ENCODE measurements at places on chromosomes 16 and 17.

DNA sequence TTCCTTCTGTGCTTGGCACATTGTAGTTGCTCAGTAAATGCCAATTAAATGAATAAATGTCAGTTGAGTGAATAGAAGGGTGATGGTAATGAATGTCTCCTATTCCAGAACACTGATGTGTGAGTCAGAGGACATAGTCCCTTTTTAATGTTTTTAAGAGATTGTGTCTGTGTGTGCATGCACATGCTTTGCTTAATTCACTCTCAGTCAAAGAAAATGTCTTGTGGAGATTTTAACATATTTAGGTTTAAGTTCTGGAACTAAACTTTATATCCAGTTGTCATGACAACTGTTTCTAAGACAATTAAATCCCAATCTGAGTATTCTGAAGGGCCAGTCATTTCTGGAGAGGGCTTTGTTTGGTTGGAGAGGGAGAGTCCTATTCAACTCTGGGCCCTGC lies 255.3 kb upstream of the CDH11 start:
- no peak for DNase-seq

DNA sequence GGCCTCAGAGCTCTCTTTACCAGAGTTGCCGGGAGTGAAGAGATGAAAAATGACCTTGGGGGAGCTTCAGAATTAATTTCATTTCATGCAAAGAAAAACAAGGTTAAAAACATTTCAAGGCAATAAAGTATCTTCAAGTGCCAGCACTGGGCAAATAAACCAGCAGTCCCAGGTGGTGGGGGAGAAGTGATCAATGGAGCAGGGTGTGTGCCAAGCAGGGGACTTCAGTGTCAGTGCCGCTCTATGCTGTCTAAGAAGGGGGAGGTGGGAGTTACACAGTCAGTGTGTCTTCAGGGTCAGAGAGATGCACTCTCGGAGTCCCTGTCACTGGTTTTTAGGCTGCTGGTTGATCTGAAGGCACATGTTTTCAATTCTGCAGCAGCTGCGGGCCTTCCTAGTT lies 57.2 kb upstream of the MGAT5B start:
- DNase-seq: no peak

- no peak for DNase-seq
These were observed 711.6 kb downstream of the CDH11 start for GRCh38 chr16:64410306-64410705.

DNA sequence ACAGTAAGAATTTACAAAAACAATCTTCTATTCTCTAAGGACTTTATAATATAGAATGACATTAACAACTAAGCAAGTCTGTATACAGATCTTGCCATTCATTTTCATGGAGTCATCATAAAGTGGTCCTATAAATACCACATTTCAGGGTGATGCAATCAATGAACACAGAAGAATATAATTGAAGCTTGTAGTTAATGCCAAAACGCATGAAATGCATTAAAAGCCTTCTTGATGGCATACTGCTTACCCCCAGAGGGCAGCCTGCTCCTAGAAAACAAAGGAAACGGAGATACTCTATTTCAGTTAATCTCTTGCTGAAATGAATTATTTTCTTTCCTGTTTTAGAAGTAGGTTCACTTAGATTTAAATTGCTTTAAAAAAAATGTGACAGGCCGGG lies 45.2 kb upstream of the STAC2 start:
- DNase-seq: no peak

DNA sequence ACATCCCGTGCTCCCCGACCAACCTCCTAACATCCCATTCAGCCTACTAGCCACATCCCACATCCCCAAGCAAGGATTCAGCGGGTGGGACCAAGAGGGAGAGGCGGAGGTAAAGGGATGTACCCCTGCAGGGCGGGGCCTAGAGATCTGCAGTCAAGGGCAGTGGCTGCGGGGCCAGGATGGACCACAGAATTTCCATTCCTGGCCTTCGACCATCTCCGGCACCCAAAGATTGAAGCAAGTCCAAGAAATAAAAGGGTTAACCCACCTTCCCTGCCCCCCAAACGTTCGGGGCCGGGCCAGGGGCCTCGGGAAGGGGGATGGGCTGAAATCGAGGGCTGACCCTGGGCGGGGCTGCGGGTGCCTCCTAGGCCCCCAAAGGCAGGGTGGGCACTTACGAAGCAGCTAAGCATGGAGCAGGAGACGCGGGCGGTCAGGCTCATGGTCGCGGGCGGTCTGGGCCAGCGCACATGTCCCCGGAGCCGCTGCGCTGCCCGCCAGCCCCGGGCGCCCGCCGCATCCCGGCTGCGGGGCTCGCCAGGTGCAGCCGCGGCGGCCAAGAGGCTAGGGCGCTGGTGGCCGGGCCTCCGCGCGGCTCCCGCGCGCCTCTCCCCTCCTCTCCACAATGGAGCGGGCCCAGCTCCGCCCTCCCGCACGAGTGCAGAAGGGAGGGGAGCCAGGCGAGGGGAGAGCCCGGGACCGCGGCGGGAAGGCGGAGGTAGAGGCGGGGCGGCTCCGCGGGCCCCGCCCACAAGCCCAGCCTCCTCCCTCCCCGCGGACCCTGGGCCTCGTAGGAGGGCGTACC lies at the start of gene MTMR4:
TSS of gene MTMR4 (minus strand) at position 674 of the 805 bp plus-strand sequence. CDS start at position 443, 231 bp downstream.
- DNase-seq: no peak

DNA sequence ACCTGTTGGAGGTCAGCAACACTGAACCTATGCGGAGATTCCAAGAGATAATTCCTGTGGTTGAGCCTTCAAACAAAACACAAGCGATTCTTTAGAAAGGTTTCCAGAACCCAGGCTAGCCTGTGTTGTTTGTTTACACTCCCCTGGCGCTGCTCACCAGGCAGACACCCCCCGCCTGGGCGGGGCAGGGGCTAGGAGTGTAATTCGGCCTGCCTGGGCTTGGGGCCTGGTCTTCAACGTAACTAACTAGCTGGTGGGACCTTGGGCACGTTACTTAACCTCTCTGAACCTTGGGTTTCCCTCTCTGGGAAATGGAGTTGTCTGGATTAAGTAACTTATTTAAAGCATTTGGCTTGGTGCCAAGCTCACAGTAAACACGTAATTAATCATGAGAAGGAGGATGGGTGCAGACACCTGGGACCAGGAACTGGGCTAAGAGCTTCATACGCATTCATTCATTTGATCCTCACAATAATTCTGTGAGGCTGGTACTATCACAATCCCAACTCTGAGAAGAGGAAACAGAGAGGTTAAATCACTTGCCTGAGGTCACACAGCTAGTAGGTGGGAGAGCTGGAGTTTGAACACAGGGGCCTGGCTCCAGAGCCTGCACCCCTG lies 7.6 kb upstream of the ARHGAP27 start:
- no peak for DNase-seq
